Kidney (tissue), 22 donors: ENCODE measurements at places on chromosomes 3 and 15. TPM values are rescaled to one million over a fixed set of nuclear protein-coding genes. Genes with fewer than 3 reads are reported as not detected.

- H3K27me3 ChIP-seq = no peaks in the 10 kb centered on the region
- DNase-seq = no peak
- H3K4me3 ChIP-seq = no peak overlapping the region
- H3K4me1 ChIP-seq = peaks cover 9% of the 10 kb centered on the region
- H3K27ac ChIP-seq = no peak overlapping the region
- H3K36me3 ChIP-seq = no peaks in the 10 kb centered on the region
Measured at GRCh38 chr15:67132276-67132675, 66.9 kb downstream of the SMAD3 start.

DNA sequence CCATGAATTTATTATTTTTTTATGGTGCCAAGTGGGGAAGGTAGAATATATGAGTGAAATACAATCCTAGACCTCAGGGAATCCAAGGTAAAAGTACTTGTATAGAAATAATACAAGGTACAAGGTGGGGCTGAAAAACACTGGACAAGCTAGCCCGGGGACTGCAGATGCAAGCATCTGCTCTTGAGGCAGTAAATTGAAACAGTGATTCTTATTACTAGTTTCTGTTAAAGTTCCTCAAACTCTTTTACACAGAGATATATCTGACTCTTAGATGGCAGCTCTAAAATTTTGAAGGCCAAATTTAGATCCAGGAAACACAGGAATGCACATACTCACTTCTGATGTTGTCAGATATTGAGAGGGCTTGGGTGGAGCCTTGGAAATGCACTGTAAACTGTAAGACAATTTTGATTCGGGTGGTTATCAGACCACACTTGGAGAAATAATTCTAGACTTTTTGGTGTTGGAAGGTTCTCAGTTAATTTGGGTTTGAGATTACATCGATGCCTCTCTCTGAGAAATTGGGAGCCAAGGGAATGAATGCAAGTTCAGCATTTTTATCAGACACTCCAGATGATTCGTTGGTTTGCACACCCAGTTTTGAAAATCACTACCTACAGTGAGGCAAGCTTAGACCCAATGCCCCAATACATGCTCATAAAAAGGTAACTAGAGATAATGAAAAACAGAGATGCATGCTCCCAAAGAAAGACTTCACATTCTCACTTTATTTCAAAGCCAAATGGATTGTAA, 7.3 kb downstream of the TP63 start:
- H3K4me3 ChIP-seq = no peak overlapping the region
- H3K27ac ChIP-seq = no peak overlapping the region
- H3K27me3 ChIP-seq = no peaks in the 10 kb centered on the region
- DNase-seq = no peak

GOLGA6D gene
- not detected for total RNA-seq

TGM5 gene
- total RNA-seq = not detected

FAM3D gene
- 0.60 TPM for total RNA-seq

- H3K27me3 ChIP-seq = no peaks in the 10 kb centered on the region
- H3K4me1 ChIP-seq = peaks cover 2% of the 10 kb centered on the region
- no peak overlapping the region for H3K27ac ChIP-seq
- no peaks in the 10 kb centered on the region for H3K36me3 ChIP-seq
- DNase-seq = no peak
Measured at GRCh38 chr3:132444383-132444782, 27.1 kb downstream of the DNAJC13 start.

DNA sequence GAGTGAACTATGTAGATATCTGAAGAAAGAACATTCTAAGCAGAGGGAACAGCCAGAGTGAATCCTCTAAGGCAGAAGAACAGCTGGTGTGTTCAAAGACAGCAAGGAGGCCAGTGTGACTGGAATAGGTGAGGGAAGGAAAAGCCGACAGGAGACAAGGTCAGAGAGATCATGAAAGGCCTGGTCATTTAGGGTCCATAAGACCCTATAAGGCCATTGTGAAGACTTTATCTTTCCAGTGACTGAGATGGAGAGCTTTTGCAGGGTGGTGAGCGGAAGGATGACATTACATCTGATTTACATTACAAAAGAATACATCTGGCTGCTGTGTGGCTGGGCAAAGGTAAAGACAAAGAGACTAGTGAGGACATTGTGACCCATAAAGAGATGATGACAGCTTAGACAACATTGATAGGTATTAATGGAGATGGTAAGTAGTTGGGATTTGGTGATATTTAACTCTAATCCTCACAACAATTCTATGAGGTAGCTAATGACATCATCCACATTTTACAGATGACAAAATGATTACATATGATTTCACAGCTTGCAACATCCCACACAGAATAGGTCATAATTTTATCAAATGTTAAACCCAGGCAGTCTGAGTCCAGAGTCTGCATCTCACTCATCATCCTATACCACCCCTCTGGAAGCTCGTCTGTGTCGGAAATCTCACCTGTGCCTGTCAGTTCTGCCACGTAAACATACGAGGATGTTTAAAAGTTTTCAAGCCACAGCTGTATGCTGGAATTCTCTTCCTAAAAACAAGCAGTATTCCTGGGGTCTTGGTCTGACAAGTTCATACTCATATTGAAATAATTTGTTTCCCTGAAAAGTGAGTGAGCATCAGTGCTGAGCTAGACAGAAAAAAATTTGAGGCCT, 70.2 kb upstream of the PIK3R4 start:
- H3K4me3 ChIP-seq = no peak overlapping the region
- DNase-seq = no peak
- no peaks in the 10 kb centered on the region for H3K4me1 ChIP-seq
